ENCODE measurements at places on chromosomes 16 and 17.

- DNase-seq, result no peak
Observed at GRCh38 chr17:49545806-49546545, 29.7 kb upstream of the NXPH3 start.

DNA sequence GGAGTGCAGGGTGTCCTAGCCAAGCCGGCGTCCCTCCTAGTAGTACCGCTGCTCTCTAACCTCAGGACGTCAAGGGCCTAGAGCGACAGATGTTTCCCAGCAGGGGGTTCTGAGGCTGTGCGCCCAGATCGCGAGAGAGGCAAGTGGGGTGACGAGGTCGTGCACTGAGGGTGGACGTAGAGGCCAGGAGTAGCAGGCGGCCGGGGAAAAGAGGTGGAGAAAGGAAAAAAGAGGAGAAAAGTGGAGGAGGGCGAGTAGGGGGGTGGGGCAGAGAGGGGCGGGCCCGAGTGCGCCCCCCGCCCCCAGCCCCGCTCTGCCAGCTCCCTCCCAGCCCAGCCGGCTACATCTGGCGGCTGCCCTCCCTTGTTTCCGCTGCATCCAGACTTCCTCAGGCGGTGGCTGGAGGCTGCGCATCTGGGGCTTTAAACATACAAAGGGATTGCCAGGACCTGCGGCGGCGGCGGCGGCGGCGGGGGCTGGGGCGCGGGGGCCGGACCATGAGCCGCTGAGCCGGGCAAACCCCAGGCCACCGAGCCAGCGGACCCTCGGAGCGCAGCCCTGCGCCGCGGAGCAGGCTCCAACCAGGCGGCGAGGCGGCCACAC is at the start of gene MMP2:
Gene MMP2 (plus strand): TSS at position 372 of the 603 bp plus-strand sequence. CDS start 282 bp downstream, outside the sequence.
- no peak for DNase-seq

GRCh38 chr17:17053446-17054379 is 11.5 kb downstream of the MPRIP start:
- DNase-seq, result no peak

GRCh38 chr17:41153856-41154255 is 4.2 kb upstream of the KRTAP4-5 start:
- DNase-seq, result peak; percentile 5

DNA sequence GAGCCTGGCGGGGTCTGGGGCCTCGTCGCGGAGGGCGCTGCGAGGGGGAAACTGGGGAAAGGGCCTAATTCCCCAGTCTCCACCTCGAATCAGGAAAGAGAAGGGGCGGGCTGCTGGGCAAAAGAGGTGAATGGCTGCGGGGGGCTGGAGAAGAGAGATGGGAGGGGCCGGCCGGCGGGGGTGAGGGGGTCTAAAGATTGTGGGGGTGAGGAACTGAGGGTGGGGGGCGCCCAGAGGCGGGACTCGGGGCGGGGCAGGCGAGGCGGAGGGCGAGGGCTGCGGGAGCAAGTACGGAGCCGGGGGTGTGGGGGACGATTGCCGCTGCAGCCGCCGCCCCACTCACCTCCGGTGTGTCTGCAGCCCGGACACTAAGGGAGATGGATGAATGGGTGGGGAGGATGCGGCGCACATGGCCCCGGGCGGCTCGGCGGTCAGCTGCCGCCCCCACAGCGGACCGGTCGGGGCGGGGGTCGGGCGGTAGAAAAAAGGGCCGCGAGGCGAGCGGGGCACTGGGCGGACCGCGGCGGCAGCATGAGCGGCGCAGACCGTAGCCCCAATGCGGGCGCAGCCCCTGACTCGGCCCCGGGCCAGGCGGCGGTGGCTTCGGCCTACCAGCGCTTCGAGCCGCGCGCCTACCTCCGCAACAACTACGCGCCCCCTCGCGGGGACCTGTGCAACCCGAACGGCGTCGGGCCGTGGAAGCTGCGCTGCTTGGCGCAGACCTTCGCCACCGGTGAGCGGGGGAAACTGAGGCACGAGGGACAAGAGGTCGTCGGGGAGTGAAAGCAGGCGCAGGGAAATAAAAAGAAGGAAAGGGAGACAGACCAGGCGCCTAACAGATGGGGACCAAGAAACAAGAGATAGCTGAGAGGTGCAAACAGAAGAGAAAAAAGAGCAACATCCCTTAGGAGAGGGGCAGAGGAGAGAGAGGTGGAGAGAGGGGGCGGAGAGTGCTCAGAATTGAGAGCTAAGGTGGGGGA is at the start of gene PNMT:
Gene PNMT (plus strand): TSS at position 509 of the 980 bp plus-strand sequence. CDS start 23 bp downstream, at position 532.
- DNase-seq, result no peak

Data from hippocampal formation (tissue), 2 donors.